ENCODE measurements at places on chromosomes 12 and 14. TPM values are rescaled to one million over a fixed set of nuclear protein-coding genes. Genes with fewer than 3 reads are reported as not detected.

DNA sequence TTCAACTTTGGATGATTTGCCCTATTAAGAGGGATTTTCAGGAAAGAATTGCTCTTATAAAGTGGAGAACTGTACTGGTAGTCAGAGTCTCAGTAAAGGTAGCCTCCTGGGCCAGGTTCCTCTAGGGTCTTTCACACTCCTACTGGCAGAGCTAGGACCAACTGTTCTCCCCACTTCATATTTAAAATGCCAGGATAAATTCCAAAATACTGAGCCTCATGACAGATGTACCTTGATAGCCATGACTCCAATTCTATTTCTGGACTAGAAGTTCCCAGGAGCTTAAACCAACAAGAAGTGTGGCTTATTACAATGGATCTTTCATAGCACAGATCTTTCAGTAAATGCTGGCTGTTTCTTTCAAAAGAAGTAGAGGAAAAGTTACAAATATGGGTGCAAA lies 126.5 kb downstream of the C12orf75 start:
- no peak overlapping the region for H3K4me3 ChIP-seq
- H3K27me3 ChIP-seq, result no peaks in the 10 kb centered on the region
- no peak overlapping the region for H3K27ac ChIP-seq

- H3K4me1 ChIP-seq, result no peaks in the 10 kb centered on the region
- H3K27ac ChIP-seq, result no peak overlapping the region
- H3K4me3 ChIP-seq, result no peak overlapping the region
- H3K36me3 ChIP-seq, result no peaks in the 10 kb centered on the region
- H3K27me3 ChIP-seq, result no peaks in the 10 kb centered on the region
Measured at GRCh38 chr12:25592725-25593495, 39.8 kb upstream of the LMNTD1 start.

DNA sequence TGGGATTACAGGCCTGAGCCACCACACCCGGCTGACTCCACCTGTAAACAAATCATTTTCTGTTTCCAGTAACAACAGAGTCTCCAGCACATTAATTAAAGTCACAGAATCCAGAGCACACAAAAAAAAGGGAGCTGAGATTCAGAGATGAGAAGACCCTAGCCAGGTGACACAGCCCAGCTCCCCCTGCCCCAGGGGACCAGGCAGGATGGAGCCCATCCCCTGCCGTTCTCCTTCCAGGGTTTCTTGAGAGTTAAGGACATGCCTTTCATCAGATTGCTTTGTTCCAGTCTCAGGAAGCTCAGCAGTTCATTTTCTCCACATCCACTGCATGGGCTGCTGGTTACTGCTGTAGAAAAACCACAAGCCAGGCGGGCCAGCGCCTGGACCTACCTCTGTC lies 81.2 kb downstream of the RIMBP2 start:
- H3K27me3 ChIP-seq, result peaks cover 3% of the 10 kb centered on the region
- peaks cover 2% of the 10 kb centered on the region for H3K4me1 ChIP-seq
- H3K27ac ChIP-seq, result no peak overlapping the region
- no peak for DNase-seq
- no peaks in the 10 kb centered on the region for H3K36me3 ChIP-seq

DNA sequence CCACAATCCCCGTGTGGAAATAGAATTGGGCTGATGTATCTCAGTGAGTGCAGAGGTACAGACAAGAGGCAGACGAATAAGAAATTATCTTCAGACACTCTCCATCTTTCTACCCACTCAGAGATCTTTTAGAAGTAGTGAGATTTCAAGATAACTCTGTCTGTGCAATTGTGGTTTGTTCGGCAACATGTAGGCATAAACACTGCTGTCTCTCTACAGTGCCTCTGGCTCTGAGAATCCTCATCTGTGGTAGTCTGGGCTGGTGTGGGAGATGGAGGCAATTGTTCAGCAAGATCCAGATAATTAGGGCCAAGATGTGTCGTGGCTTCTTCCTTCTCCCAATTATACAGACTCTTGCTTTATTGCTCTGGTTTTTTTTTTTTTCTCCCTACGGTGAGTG lies 3.1 kb downstream of the HOXC13 start:
- no peak overlapping the region for H3K4me3 ChIP-seq
- H3K36me3 ChIP-seq, result no peaks in the 10 kb centered on the region
- peaks cover 100% of the 10 kb centered on the region for H3K27me3 ChIP-seq
- peaks cover 6% of the 10 kb centered on the region for H3K4me1 ChIP-seq
- DNase-seq, result peak; percentile 32

- no peak overlapping the region for H3K27ac ChIP-seq
- no peaks in the 10 kb centered on the region for H3K27me3 ChIP-seq
- no peaks in the 10 kb centered on the region for H3K36me3 ChIP-seq
- H3K4me1 ChIP-seq, result no peaks in the 10 kb centered on the region
- DNase-seq, result no peak
- no peak overlapping the region for H3K4me3 ChIP-seq
Measured at GRCh38 chr12:79982086-79983062, 47.5 kb upstream of the PPP1R12A start.

- H3K36me3 ChIP-seq, result no peaks in the 10 kb centered on the region
- DNase-seq, result peak; percentile 45
- H3K27me3 ChIP-seq, result no peaks in the 10 kb centered on the region
- no peak overlapping the region for H3K4me3 ChIP-seq
Measured at GRCh38 chr12:87952850-87953249, 76.4 kb downstream of the C12orf50 start.

DNA sequence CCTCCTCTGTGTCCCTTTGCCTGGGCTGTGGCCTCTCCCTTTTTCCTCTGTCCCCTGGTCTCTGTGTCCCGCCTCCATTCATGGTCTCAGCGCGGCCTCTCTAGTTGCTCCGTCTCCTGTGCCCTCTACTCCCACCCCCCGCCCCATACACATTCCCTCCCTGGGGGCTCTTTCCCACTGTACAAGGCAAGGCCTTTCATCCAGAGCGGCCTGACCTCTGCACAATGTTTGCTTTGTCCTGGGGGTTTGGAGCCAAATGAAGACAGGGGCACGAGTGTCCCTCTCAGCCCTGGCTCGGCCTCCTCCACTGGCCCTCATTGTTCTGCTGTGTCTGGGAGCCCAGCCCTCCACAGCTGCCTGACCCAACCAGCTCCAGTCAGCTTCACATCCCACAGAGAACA lies 678.6 kb downstream of the BCL11B start:
- H3K4me1 ChIP-seq, result no peaks in the 10 kb centered on the region
- H3K27ac ChIP-seq, result no peak overlapping the region
- no peak overlapping the region for H3K4me3 ChIP-seq
- no peak for DNase-seq

Gene TMPRSS12
- total RNA-seq, result not detected

Gene CSAD
- total RNA-seq, result 10.0 TPM

GRCh38 chr12:14362352-14362751 lies 3.1 kb upstream of the ATF7IP start:
- no peak for DNase-seq
- H3K36me3 ChIP-seq, result no peaks in the 10 kb centered on the region
- no peak overlapping the region for H3K4me3 ChIP-seq

DNA sequence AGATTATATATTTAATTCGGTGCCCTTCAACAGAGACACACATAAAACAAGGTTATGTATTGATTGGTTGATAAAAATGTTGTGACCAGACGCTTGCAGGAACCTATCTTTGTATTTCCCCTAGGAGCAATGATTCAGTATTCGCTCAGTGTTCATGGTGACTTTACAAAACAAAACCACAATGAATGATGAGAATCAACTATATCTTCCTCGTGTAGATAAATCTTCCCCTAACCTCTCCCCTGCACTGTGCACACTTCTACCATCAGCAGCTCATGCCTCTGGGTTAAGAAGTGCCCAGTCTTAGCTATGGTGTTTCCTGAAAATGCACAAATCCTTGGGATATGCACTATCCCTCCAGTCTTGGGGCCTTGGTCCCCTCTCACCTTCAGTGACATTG lies 16.3 kb downstream of the RIN3 start:
- DNase-seq, result no peak
- H3K27me3 ChIP-seq, result no peaks in the 10 kb centered on the region
- H3K4me3 ChIP-seq, result no peak overlapping the region
- H3K36me3 ChIP-seq, result no peaks in the 10 kb centered on the region
- H3K4me1 ChIP-seq, result no peaks in the 10 kb centered on the region
- no peak overlapping the region for H3K27ac ChIP-seq

Gene BCL11B
- 5.9 TPM for total RNA-seq

Gene ZDHHC22
- total RNA-seq, result 55.2 TPM

DNA sequence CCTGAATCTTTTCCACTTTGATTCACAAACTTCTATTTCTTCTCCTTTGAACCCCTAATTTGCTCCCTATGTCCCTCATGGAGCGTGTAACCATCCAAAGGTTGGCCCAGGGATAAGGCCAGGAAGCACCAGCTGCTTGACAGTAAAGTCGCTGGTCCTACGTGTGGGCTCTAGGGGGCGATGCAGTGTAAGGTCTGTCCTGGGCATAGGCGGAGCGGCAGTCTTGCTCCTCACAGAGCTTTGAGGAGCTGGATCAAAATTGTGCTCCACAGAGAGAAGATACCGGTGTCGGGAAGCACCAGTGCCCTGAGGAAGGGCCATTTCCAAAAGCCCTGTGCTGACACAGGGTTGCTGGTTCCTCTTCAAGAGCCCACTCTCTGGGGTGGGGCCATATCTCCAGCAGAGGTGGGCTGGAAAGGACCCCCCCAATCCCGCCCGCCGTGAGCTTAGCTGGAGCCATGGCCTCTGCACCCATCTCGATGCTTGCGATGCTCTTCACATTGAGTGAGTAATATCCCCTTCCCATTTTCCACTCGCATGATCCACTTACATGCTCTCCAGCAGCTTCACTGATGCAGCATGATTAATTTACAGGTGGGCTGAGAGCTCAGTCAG lies 49.9 kb upstream of the OR4E1 start:
- no peaks in the 10 kb centered on the region for H3K36me3 ChIP-seq
- no peak overlapping the region for H3K4me3 ChIP-seq
- no peaks in the 10 kb centered on the region for H3K4me1 ChIP-seq
- DNase-seq, result peak; percentile 79

Gene SCNN1A
- total RNA-seq, result 85.5 TPM

Gene POLR3B
- 13.0 TPM for total RNA-seq

Gene FBXO33
- 10.8 TPM for total RNA-seq

DNA sequence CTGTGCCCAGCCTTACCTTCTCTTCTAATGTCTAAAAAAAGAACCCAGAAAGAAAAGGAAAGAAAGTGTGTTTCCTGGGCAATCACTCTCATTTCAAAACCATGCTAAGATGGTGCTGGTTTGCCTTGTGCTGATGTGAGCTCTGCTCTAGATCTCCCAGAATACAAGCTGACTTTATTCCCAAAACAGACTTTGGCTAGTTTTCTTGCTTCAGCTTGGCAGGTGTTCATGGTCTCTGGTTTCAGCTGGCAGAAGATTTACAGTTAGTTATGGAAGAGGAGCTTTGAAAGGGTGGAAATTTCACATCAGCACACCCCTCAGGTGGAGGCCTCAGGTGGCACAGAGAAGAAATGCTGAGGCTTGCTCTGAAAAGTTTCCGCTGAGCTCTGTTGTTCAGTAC lies 34.4 kb downstream of the PPP1R36 start:
- H3K4me1 ChIP-seq, result peaks cover 3% of the 10 kb centered on the region
- H3K4me3 ChIP-seq, result no peak overlapping the region
- DNase-seq, result no peak
- no peaks in the 10 kb centered on the region for H3K36me3 ChIP-seq
- H3K27me3 ChIP-seq, result no peaks in the 10 kb centered on the region
- H3K27ac ChIP-seq, result no peak overlapping the region

DNA sequence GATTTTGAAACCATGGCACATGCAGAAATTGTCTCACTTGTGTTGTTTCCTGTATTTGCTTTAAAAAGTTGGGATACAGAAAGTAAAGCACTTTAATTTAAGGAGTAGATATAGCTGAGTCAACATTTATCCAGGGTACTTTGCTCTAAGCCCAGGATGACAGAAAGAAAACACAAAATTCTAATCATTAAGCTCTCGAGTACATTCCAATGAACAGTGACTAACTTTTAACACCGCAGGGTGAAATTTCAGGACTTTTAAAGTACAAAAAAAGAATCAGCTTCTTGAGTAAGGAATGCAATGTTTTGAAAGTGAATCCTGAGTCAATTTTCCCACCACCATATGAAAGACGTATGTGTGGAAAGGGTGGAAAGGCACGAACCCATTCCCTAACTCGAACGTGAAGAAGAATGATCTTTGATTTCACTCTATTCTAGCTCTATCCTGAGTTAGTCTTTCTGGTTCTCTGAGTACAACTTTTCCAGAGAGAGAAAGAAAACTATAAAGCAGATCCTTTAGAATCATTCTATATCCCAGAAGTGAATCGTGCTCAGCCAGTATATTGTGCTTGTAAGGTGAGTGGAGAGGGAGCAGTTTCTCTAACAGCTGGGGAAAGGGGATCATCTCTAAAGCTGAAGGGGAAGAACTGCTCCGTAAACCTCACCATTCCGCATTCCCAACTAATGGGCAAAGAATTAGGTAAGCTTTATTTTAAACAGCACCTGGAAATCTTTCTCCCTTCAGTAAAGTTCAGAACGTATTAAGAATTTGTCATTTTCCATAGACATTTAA lies 779.0 kb upstream of the FLRT2 start:
- no peaks in the 10 kb centered on the region for H3K27me3 ChIP-seq
- no peak overlapping the region for H3K4me3 ChIP-seq
- H3K36me3 ChIP-seq, result no peaks in the 10 kb centered on the region

GRCh38 chr14:100082723-100083122 lies 17.5 kb downstream of the EVL start:
- no peak overlapping the region for H3K27ac ChIP-seq
- H3K27me3 ChIP-seq, result no peaks in the 10 kb centered on the region
- H3K4me1 ChIP-seq, result 0 out of 2 replicates have a peak, but pooled peaks cover 2% of the 10 kb centered on the region

- no peak overlapping the region for H3K4me3 ChIP-seq
- H3K36me3 ChIP-seq, result no peaks in the 10 kb centered on the region
- no peaks in the 10 kb centered on the region for H3K4me1 ChIP-seq
- DNase-seq, result no peak
- no peak overlapping the region for H3K27ac ChIP-seq
- H3K27me3 ChIP-seq, result no peaks in the 10 kb centered on the region
Measured at GRCh38 chr12:7101694-7102131, 7.3 kb downstream of the C1RL start.

GRCh38 chr12:109959411-109960093 lies 36.6 kb downstream of the GIT2 start:
- no peaks in the 10 kb centered on the region for H3K27me3 ChIP-seq
- H3K4me3 ChIP-seq, result no peak overlapping the region
- H3K27ac ChIP-seq, result no peak overlapping the region
- no peaks in the 10 kb centered on the region for H3K4me1 ChIP-seq
- no peak for DNase-seq
- H3K36me3 ChIP-seq, result 0 out of 2 replicates have a peak, but pooled peaks cover 4% of the 10 kb centered on the region

GRCh38 chr14:103361867-103362266 lies 23.3 kb upstream of the MARK3 start:
- H3K36me3 ChIP-seq, result no peaks in the 10 kb centered on the region
- DNase-seq, result no peak
- no peaks in the 10 kb centered on the region for H3K27me3 ChIP-seq
- H3K4me3 ChIP-seq, result no peak overlapping the region

DNA sequence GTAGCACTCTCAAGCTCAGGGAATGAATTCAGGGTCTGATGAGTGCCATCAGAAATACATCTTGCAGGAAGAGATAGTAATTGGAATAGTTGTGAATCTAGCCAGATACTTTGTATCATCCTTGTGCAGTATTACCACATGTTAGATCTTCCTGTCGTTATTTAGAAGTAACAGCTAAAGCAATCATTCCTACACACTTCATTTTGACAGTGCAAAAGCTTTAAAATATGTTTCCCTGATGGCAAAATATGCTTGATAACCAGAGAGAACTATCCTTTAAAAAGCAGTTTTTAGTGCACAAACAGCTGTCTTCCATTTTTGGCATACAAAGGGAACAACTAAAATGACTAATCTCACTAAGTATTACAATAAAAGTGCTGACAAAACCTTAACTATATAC lies 149.5 kb upstream of the SLC38A2 start:
- H3K4me3 ChIP-seq, result no peak overlapping the region
- DNase-seq, result no peak
- no peaks in the 10 kb centered on the region for H3K27me3 ChIP-seq
- H3K4me1 ChIP-seq, result 0 out of 2 replicates have a peak, but pooled peaks cover 3% of the 10 kb centered on the region
